Adipocyte (in vitro differentiated cells): ENCODE measurements at places on chromosomes 12 and 14.
A peak's percentile ranks its signal among the peaks of the same experiment; 100 is the strongest.

- no peak for DNase-seq
Measured at GRCh38 chr12:49612210-49612609, 6.8 kb upstream of the FAM186B start.

DNA sequence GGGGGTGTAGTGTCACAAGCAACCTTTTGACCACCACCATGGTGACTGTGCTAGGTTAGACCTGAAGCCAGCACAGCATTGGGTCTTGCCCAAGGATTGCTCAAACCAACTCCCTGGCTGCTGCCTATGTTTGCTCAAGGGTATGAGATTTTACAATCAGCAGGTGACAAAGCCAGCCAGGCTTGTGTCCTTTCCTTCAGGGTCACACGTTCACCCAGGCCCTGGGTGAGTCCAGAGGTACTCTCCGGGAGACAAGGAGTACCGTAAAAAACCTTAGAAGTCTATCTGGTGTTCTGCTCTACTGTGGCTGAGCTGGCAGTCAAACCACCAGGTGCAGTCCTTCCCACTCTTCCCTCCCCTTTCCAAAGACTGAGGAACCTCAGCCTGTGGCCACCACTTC is 238.9 kb upstream of the MIS18BP1 start:
- DNase-seq: no peak

DNA sequence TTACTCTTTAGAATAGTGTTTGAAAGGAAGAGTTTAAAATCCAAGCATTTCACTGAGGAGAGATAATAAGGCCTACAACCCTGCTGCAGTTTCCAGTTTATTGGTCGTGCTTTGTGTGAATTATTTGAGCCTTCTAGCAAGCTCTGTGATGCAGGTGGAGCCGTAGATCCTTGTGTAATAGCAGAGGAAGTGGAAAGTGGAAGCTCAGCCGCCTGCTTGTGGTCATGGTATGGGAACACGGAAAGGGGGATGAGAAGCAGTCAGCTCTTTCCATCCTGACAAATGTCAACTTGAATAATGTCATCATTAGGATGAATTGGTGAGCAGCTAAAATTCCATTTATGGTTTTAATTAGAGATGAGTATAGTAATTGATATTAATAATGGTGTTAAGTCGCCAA is 29.1 kb downstream of the SYNE2 start:
- no peak for DNase-seq

DNA sequence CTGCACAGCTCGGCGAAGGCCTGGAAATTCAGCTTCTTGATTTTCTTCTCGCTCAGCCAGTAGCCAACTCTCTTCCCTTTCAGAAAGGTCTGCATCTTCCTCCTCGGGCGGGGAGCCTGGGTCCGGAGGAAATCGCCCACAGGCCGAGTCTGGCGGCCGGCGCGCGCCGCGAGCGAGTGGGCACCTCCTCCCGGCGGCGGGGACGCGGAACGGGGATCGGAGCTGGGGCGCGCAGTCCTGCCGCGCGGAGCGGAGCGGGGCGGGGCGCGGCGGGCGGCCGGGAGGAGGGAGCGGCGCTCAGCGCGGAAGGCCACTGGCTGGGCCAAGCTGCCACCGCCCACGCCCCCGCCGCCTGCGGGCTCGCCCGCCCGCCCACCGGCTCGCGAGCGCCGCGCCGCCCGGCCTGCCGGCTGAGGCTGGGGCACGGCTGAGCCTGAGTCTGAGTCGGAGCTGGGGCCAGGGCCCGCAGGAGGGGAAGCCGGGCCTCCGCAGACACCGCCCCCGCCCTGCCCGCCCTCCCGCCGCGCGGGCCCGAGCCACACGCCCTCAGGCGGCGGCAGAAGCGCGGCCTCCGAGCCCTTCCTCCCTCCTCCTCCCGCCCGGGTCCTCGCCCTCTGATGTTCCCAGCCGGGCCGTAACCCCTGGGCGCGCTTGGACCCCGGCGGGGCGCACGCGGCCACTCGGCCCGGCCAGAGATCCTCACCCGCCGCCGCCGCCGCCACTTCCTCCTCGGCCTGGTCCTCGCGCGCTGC is 480 bp downstream of the ITPK1 start:
- peak; percentile 96 for DNase-seq

DNA sequence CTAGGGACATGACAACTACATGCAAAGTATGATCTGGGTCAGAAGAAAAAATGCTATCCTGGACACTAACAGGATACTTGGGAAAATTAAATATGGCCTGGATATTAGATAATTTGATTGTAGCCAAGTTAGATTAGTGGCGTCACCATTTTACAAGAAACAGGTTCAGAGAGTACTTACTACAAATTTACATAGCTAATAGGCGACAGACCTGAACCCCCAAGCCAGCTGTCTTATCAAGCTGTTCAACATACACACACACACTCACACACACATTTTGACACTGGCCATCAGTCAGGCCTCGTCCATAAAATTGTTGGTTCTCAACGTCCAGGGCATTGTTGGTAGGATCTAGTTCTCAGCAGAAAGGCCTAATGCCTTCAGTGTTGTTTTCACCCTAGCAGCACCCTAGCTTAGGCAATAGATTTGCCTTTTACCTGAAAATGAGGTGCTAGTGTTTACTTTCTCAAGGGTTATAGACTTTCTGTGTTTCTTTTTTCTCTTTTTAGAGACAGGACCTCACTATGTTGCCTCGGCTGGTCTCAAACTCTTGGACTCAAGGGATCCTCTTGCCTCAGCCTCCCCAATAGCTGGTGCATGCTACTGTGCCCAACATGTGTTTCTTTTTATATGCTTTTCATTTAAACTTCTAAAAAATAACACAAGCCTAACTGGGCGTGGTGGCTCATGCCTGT is 3.3 kb upstream of the C14orf93 start:
- no peak for DNase-seq

- no peak for DNase-seq
Measured at GRCh38 chr14:85538636-85539035, 8.7 kb downstream of the FLRT2 start.

- no peak for DNase-seq
Measured at GRCh38 chr14:32693114-32693513, 245.6 kb upstream of the NPAS3 start.

GRCh38 chr12:12513416-12514006 is 49.2 kb downstream of the DUSP16 start:
- DNase-seq: no peak

DNA sequence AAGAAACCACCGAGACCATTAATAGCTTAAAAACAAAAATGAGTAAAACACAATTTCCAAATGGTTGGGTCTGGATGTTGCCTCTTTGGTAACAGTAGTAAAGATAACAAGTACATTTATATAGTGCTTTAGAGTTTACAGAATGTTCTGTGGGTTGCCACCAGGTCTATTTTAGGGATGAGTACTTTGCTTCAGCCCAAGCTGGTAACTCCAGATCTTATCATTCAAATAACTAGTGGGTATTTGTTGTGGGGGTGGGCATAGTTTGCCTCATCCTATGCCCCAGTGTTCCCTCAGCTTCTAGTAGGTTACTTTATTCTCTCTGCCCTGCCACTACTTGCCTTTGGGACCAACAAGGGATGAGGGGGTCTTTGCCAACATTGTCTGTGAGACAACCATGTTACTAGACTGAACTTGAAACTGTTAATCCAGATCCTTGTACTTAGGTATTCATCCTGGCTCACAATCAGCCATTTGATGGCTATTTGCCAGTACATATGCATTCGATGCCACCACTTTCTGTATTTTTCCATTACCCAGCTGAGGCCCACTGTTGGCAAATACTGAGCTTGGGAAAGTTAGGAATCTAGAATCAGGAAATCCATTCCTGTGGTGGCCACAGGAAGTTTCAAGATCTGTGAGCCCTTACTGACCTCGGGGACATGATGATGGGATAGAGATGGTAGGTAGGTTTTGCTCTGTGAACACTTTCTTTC is 17.6 kb upstream of the AKAP6 start:
- peak; percentile 24 for DNase-seq

GRCh38 chr14:69055999-69056788 is 77.1 kb upstream of the ACTN1 start:
- DNase-seq: peak; percentile 35

DNA sequence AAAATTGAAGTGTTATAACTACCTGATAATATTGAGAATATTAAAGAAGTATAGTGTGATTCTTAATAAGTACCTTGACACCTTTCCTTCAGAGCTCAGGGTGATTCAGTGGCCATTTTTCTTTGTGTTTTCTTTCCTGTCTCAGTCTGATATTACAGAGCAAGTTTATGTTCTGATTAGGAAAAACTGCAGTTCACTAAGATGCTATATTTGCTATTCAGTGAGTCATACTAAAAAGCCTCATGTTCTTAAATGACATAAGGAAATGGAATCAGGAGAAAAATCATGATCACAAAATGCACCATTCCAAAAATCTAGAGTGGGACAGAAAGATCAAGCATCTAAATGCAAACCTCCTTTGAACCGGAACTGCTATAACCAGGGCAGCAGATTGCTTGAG is 390.6 kb upstream of the ATP2B1 start:
- DNase-seq: peak; percentile 61
